Left ventricle myocardium superior (tissue), 1 donor: ENCODE measurements at places on chromosomes 7 and 10. TPM values are rescaled to one million over a fixed set of nuclear protein-coding genes. Genes with fewer than 3 reads are reported as not detected.

- no peak for DNase-seq
Observed at GRCh38 chr10:81918766-81919165, 43.8 kb downstream of the NRG3 start.

DNA sequence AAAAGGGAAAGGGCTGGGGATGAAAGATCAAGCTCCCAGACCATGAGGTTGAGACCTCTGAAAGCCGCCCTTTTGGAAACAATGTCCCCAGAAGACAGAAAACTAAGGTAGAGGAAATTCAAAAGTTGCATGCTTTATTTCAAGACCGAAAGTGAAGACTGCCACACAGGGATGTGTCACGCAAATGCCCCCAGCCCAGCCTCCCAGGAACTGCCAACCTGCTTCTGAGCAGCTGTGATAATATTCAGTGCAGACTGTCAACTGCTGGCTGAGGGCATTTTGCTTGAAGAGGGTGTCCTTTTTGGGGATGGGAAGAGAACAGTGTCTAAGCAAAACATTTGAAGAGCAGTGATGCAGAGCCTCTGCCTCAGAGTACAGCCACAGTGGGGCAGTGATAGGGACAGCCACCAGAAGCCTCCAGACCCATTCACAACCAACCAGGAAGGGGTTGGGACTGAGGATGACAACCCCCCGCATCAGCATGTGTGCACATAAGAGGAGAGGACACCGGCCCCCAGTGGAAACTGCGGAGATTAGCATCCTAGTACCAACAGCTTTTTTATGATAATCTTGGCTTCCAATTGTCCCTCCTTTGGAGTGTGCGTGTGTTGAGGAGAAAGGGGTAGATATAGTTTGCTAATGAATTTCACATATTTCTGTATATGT lies 34.7 kb upstream of the NFE2L3 start:
- no peak for DNase-seq

ANKIB1 gene
- 39.3 TPM for total RNA-seq

DNA sequence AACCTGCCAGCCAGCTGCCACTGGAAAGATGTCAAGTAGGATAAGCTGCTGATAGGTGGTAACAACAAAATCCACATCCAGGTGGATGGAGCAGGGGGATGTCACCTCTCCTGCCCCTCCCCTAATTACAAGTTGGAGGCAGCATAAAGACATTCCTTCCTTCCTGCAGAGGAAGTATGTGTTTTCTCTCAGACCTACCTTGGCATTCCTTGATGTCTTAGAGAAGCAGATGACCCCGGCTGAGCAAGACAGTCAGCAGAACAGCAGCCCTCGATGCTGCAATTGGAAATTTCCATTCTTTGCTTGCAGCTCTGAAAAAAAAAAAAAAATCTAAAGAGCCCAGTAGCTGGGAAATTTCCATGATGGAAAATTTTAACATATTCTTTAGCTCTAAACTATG lies 137.5 kb upstream of the MKLN1 start:
- no peak for DNase-seq

ELFN1 gene
- 12.0 TPM for total RNA-seq

GRCh38 chr10:66295602-66296001 lies 630.2 kb upstream of the LRRTM3 start:
- DNase-seq, result no peak

- DNase-seq, result no peak
Observed at GRCh38 chr10:45416603-45417002, 42.6 kb downstream of the ALOX5 start.

- no peak for DNase-seq
Observed at GRCh38 chr10:110279407-110279986, 25.2 kb downstream of the SMNDC1 start.

DNA sequence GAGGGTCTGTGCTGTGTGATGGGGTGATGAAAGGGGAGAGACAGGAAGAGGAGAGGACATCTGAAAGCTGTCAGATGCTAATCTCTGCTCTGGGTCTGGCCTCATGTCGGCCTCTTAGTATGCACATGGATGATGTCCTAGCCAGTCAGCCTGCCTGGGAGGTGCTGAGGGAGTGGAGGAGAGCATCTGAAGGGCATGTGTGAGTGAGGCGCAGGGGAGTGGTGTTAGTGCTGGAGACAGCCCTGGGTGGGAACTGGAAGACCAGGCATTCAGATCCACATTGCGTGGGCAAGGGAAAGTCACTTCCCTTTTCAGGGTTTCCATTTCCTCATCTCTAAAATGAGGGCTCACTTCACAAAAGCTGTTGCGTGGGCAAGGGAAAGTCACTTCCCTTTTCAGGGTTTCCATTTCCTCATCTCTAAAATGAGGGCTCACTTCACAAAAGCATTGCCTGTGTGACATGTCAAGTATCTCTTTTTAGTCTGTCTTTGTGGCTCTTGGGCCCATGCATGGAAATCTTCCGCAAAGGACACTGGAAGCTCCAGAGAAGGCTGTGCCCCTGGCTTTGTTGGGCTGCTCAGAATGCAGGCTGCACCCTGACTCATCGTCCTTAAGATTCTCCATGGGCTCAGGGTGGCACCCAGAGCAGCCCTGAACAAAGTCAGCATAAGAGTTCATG lies 10.0 kb downstream of the SFTPD start:
- DNase-seq, result peak; percentile 38

HOXA7 gene
- total RNA-seq, result not detected

DNA sequence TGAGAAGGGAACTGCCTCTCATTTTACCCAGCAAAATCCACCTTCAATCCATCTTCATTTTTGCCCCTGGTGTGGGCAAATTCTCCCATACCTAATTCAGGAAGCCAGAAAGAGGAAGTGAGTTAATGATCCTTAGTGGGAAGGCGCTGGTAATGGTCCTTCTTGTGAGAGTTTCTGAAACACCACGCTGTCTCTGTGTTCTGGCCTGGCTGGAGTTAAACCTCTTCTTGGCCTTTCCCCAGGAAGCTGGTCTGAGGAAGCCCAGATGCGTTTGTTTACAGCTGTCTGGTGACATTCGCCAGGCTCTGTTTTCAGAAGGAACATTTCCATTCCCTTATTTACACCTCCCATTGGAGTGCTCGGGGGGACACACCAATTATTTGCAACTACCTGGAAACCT lies 24.3 kb downstream of the HTRA1 start:
- DNase-seq, result no peak

C10orf53 gene
- not detected for total RNA-seq

ASB10 gene
- 46.1 TPM for total RNA-seq

GRCh38 chr7:40297741-40298311 lies 163.0 kb downstream of the SUGCT start:
- DNase-seq, result no peak

LIPM gene
- not detected for total RNA-seq

ADCYAP1R1 gene
- total RNA-seq, result 6.0 TPM

ZNF22 gene
- total RNA-seq, result 12.6 TPM

DNA sequence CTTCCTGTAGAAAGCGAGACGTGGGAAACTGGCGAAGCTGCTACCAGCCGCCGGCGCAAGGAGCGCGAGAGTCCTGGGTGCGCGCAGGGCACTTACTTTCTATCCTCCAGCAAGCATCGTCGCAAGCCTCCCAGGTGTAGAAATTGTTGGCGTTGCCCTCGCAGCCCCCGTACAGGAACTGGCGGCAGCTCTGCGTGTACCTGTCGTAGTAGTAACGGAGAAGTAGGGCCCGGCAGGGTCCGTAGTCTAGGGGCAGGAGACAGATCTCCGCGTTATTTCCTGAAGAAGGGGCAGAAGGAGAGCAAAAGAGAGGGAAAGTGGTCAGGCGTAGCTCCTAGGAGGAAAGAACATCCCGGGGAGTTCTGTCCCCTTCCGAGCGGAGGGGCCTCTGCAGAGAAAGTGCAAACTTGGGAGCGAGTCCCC lies 501 bp downstream of the TFPI2 start:
- peak; percentile 35 for DNase-seq
